ENCODE measurements at places on chromosomes 4 and X.
A peak's percentile ranks its signal among the peaks of the same experiment; 100 is the strongest.

DNA sequence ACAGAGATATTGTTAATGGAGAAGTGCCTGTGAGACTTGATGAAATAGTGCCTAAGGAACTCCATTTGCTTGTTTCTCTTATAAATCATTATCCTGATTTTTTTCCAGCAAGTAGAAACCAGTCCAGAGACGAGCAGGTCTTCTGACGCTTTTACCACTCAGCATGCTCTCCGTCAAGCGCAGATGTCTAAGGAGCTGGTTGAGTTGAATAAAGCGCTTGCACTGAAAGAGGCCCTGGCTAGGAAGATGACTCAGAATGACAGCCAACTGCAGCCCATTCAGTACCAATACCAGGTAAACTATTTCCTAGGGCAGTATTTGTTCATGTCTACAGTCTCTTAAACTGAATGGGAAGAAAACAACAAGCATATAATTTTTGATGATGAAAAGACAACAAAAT, 63.6 kb downstream of the KIF4A start:
- DNase-seq: no peak

GRCh38 chrX:18616688-18617406, 55.1 kb downstream of the RS1 start:
- DNase-seq: no peak

DNA sequence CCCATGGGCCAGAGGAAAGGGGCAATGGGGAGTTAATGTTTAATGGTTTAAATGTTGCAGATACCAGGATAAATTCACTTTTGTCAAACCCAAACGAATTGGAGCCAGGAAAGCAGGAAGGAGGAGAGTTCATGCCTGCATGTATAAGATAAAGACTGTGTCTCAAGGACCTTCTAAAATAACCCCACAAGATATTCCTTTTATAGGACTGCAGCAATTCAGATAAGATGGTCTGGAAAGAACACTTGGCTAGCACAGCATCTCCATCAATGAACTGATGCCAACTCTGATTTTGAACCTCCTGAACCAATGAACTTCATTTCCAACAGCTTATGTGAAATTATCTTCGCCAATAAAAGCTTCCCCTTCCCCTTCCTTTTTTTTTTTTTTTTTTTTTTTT, 31.3 kb upstream of the LONRF3 start:
- DNase-seq: no peak

GRCh38 chr4:16626945-16627344, 271.5 kb downstream of the LDB2 start:
- peak; percentile 91 for DNase-seq

GRCh38 chr4:7582313-7583097, 147.8 kb upstream of the PSAPL1 start:
- no peak for DNase-seq

Data from stromal cell of bone marrow (primary cell).